Sigmoid colon (tissue), 7 donors: ENCODE measurements at places on chromosomes 3 and 15.

DNA sequence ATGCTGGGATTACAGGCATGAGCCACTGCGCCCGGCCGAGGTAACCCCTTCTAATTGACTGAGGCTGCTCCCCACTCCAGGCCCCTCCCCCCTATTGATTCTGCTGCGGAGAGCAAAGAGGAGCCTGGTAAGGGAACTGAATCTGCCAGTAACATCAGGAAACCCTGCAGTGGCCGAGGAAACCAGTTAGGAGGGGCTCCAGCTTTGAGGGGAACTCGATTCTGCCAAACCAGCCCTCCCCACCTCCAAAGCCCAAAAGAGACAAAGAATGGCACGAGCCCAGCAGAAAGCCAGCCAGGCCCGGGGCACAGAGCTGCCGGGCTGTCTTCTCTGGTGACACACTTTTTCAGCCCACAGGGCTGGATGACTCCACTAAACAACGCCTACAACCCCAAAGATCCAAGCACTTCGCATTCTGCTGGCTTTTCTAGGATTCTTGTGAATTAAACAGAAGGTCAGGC lies 15.0 kb upstream of the ACAD9 start:
- DNase-seq = no peak

DNA sequence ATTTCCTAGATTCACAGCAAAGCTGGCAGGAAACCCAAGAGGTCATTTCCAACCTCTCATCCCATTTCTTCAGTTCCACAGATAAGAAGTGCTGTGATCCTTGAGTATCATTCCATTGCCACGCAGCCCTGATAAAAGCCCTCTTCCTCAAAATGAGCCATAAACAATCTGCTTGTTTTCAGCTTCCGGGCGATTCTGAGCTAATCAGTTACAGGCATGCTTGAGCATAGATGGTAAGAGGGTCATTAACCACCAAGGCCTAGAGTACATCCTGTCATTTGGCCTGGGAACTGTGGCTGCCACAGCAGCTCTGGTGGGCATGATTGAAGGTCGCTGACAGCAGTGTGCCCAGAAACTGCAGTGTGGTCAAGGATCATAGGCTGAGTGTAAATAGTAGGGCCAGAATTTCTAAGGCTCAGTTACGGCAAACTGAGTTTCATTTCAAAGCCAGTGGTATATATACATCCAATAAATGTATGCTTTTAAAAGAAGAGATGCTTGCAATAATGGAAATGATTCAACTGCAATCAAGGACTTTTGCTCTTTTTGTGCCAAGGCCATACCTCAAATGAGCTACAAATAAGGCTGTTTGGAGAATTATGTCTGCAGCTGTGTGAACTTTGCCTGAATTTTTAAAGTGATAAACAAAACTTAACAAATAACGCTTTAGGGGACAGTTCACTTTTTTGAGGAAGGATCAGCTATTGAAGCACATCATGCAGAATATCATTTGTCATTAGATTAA lies 47.3 kb downstream of the P3H2 start:
- no peak for DNase-seq

DNA sequence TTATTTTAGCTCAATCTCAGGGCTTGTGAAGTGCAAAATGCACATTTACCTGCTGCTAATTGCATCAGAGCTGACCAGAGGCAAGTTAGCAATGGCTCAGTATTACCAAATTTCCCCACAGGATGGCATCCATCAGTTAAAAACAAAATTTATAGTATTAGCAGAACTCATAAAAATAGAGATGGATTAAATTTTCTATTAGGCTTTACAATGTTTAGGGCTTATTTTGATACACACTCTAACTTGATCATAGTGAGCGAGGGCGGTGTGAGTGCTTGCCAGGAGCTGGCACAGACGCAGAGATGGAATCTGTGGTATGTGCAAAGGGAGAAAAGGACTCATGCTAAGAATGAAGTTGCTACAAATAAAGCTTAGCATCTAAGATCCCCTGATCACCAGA lies 241.0 kb downstream of the NSUN3 start:
- no peak for DNase-seq

DNA sequence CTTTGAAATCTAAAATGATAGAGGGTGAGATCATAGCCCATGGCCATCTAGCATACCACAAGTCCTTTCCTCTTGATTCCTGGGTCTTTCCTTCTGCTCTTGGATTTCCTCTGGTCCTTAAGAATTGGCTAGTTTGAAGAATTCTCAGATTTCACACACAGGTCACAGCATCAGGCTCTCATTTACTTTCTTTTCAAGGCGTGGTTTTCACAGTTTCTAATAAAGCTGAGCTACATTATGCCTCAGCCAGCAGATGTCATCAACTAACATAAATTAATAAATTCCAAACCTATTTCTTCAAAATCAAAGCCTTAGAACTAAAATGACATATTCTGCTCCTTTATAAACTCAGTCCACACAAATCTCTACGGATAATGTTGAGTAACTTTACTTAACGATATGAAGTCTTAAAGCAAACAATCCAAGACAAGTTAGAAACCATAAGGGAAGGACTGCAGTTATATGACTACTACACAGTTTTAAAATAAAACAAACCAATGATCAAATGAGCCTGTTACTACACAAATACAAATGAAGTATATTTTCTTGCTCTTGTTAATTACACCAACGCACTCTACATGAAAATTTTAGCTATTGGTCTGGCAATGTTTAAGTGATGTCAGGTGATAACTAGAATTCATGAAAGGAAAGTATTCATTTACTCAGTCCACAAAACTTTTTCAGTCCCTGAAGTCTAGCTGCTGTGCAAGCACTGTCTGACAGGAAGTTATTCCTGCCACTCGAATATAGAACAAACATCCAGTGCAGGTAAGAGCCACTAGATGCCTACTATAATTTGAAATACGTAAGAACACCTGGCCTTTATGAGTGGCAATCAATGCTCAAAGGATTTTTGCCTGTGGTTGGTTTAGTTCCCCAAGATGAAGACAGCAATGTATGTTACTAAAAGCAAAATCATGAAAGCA lies 9.2 kb downstream of the CCDC14 start:
- no peak for DNase-seq

- DNase-seq = no peak
Measured at GRCh38 chr15:94252906-94253491, 21.6 kb downstream of the MCTP2 start.

GRCh38 chr15:27623149-27623548 lies 476.0 kb downstream of the OCA2 start:
- DNase-seq = no peak

DNA sequence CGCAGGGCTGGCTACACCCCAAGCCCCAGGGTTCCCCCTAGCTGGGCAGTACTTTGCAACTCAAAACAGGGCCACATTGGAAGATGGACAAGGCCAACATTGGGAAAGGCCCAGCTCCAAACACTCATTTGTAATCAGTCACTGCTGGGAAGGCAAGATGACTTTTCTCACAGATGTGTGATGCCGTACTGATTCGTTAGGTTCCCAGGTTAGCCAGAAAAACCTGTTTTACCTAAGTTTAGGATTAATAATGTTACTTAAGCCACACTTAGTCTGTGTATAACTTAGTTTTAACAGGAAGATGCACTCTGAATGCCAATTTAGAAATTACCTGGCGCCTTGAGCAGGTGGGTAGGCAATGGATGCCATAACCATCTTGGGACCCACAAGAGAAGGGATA lies 71.0 kb downstream of the ITGB5 start:
- no peak for DNase-seq

GRCh38 chr3:27074914-27075313 lies 294.3 kb downstream of the NEK10 start:
- DNase-seq = no peak

DNA sequence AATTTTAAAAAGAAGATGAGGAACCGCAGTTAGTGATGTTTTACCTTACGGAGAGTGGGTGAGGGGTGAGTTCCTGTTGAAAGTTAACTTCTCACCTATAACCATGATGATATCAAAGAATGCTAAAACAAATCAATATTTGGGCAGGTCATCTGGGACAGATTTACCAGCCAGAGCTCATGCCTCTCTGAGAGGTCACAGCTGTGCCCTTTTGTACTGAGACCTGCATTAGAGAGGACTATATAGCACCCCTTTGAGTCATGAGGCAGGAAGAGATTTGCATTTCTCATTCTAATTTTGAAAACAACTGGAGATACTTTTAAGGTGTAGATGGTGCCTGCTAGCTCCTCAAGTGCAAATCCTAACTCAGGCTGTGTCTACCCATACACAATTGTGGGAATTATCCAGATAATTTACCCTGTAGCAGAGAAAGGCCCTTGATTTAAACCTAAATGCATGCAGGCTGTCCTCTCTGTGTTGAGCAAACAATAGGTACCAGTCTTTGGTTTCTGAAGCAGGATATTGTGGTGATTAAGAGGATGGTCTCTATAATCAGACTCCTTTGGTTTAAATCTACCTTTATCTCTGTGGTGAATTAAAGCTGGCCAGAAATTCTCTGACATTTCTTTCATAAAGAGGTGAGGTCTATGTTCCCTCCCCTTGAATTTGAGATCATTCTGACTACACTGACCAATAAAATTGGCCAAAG lies 5.8 kb upstream of the TM4SF4 start:
- no peak for DNase-seq

- no peak for DNase-seq
Measured at GRCh38 chr3:23256741-23257435, 53.8 kb downstream of the UBE2E2 start.

DNA sequence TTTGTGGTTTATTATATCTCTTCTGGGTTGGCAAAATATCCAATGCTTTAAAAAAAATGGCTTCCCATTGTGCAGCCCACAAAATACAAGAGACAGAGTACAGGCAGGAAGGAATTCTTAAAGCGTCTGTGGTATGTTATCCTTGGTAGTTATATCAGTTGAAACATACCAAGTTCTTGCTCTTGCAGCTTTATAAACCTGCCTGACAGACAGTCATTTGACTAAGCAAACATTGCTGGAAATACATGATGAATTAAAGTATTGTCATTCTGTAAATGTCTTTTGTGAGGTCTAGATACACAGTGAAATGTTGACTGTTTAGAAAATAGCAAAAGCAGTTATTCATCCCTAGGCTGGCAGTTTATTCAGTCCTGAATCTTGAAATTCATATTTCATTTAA lies 44.8 kb upstream of the MAP3K13 start:
- DNase-seq = no peak

DNA sequence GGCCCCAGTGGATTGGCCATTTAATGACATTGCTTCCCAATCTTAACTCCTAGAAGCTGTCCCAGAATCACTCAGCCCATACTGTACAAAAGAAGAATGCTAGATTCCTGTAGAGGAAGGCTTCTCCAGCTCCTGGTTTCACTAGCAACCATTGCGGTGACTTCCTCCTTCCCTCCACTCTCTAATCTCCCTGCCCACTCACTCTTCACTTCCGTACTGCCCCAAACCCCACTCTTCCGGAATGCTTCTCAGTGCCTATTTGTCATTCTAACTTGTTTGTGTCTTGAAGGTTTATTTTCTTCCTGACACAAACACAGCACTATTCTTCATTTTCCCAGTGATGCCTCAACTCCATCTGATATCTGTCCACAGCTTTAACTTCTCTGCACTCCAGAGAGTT lies 97.1 kb upstream of the SPATA16 start:
- DNase-seq = no peak

- DNase-seq = no peak
Measured at GRCh38 chr3:39707314-39707909, 102.0 kb upstream of the MYRIP start.

- no peak for DNase-seq
Measured at GRCh38 chr3:53704363-53704725, 141.9 kb downstream of the CHDH start.

DNA sequence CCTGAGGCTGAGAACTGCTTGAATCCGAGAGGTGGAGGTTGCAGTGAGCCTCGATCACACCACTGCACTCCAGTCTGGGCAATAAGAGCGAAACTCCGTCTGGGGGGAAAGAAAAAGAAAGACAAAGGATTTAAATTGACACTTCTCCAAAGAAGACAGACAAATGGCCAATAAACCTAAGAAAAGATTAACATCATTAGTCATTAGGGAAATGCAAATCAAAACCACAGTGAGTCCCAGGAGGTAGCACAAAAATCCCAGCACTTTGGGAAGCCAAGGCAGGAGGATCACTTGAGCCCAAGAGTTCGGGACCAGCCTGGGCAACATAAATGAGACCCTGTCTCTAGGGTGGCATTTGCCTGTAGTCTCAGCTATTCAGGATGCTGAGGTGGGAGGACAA lies 12.6 kb downstream of the CLPX start:
- no peak for DNase-seq

- DNase-seq = peak; percentile 91
Measured at GRCh38 chr3:123419850-123420297, 29.0 kb downstream of the ADCY5 start.

GRCh38 chr3:102235679-102236078 lies 199.1 kb upstream of the ZPLD1 start:
- DNase-seq = no peak

GRCh38 chr3:169228522-169228921 lies 435.0 kb downstream of the MECOM start:
- DNase-seq = no peak

- DNase-seq = no peak
Measured at GRCh38 chr3:141790171-141790570, 27.0 kb downstream of the GRK7 start.

DNA sequence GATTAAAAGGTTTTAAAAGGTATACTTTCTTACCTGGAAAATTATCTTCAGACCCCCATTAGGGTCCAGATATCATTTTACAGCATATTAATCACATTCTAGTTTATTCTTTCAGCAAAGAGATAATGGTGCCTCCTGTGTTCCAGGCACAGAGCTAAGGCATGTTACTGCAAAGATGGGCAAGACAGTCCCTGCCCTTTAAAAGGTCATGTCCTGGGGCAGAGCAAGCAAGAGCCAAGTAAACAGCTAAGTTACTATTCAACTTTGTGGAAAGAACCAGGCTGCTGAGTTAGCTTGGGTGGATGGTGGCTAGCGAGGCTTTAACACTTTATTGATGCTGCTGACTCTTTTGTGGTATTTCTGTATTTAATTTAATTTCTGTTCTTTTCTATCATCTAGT lies 75.0 kb downstream of the LRRC28 start:
- no peak for DNase-seq

DNA sequence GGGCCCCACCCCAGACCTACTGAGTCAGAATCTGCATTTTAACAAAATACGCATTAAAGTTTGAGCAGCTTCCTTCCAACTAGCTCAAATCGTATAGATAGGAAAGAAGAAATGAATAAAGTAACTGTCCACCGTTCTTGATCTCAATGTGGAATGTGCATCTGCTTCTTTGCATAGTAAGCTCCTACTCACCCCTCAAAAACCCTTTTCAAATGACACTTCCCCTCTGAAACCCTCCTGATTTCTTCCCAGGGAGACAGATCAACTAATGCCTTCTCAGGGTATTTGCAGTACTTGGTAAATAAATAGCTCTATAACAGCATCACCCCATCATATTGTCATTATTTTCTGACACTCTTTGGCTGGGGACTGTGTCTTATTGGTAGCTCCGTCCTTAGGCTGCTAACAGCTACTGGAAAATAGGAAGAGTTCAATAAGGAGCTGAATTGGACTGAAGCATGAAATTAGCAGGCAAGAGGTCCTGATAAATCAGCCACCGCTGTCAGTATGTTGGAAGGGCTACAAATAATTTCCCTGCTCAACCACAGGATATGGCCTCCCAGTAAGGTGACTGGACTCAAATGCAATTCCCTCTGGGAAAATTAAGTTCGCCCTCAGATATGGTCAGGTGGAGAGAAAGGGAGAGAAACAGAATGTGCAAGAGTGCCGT lies 10.2 kb downstream of the OXTR start:
- no peak for DNase-seq

- DNase-seq = no peak
Measured at GRCh38 chr3:33250712-33251111, 26.5 kb upstream of the FBXL2 start.
